ENCODE measurements at places on chromosomes 16 and 17. TPM values are rescaled to one million over a fixed set of nuclear protein-coding genes. Genes with fewer than 3 reads are reported as not detected.

Gene PYY
- not detected for total RNA-seq

Gene PLCG2
- 12.1 TPM for total RNA-seq

Gene TAC4
- total RNA-seq, result not detected

Gene MPO
- not detected for total RNA-seq

Gene TPSG1
- total RNA-seq, result not detected

Gene CLN3
- 71.0 TPM for total RNA-seq

Gene MYH2
- not detected for total RNA-seq

Gene PRAC1
- not detected for total RNA-seq

Gene CTCF
- 67.5 TPM for total RNA-seq

Gene TCAP
- total RNA-seq, result 10.3 TPM

Gene NKD1
- total RNA-seq, result 5.9 TPM

Gene KIF18B
- not detected for total RNA-seq

Gene SLC4A1
- not detected for total RNA-seq

Gene DNAH2
- total RNA-seq, result not detected

Gene PSMB3
- 94.1 TPM for total RNA-seq

Gene CDK3
- 12.5 TPM for total RNA-seq

Gene TPSD1
- not detected for total RNA-seq

Gene RANBP10
- 18.5 TPM for total RNA-seq

Gene CNGB1
- not detected for total RNA-seq

Gene CACNG3
- not detected for total RNA-seq

Gene CHD9
- total RNA-seq, result 42.6 TPM

Gene NTN1
- total RNA-seq, result 0.05 TPM

Gene TIMP2
- total RNA-seq, result 6.2 TPM

Gene OR1F1
- total RNA-seq, result not detected

Gene PLCD3
- 4.0 TPM for total RNA-seq

Gene C17orf50
- 0.38 TPM for total RNA-seq

Gene TP53TG3B
- total RNA-seq, result not detected

Gene SERPINF2
- 0.85 TPM for total RNA-seq

Gene DPEP3
- total RNA-seq, result 3.1 TPM

Gene FBXL16
- 29.3 TPM for total RNA-seq

Gene FOXC2
- total RNA-seq, result not detected

Gene ZNF19
- total RNA-seq, result 17.5 TPM

Gene CASKIN1
- 0.13 TPM for total RNA-seq

Gene PLEKHM1
- total RNA-seq, result 78.0 TPM

Gene ACSM3
- total RNA-seq, result 11.2 TPM

Gene MYOCD
- total RNA-seq, result not detected

Gene TBC1D3G
- total RNA-seq, result not detected

Gene ITGB3
- total RNA-seq, result not detected

Gene TRPV3
- 0.38 TPM for total RNA-seq

Gene SLC25A39
- total RNA-seq, result 98.8 TPM

Gene EVI2A
- 113 TPM for total RNA-seq

Gene DNAJC7
- 129 TPM for total RNA-seq

Gene KRT33A
- total RNA-seq, result not detected

Gene CCDC78
- total RNA-seq, result 15.1 TPM

Gene MYO15A
- total RNA-seq, result 1.5 TPM

Gene TBC1D3B
- 15.3 TPM for total RNA-seq

Gene CFDP1
- 39.0 TPM for total RNA-seq

Gene CPHXL2
- not detected for total RNA-seq

Gene EFCAB13
- 42.8 TPM for total RNA-seq

Gene CRHR1
- not detected for total RNA-seq

Gene NDUFB10
- total RNA-seq, result 65.6 TPM

Gene HOXB1
- not detected for total RNA-seq

Gene HLF
- total RNA-seq, result 0.49 TPM

Gene ST6GALNAC1
- not detected for total RNA-seq
